ENCODE measurements at places on chromosomes 4 and X.

GRCh38 chrX:131734621-131735020 lies 190.7 kb downstream of the OR13H1 start:
- DNase-seq = no peak

DNA sequence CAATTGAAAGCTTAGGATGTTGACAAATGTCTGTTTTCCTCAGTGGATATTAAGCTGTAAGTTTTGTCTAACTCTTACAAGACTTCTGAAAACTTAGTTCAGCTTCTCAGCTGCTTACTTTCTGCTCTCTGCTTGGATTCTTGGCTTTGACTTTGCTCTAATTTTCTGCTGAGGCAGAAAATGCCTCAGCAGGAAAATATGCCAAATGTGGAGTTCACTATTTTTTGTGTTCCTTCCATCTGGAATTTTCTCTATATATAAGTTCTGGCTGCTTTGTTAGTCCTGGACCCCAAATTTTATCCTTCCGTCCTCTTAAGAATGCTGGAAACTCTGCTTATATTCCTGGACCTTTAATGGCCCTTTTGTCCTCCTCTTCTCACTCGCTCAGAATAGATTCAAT lies 352.6 kb upstream of the NWD2 start:
- no peak for DNase-seq

GRCh38 chrX:46547857-46548256 lies 2.6 kb upstream of the ZNF674 start:
- peak; percentile 74 for DNase-seq

DNA sequence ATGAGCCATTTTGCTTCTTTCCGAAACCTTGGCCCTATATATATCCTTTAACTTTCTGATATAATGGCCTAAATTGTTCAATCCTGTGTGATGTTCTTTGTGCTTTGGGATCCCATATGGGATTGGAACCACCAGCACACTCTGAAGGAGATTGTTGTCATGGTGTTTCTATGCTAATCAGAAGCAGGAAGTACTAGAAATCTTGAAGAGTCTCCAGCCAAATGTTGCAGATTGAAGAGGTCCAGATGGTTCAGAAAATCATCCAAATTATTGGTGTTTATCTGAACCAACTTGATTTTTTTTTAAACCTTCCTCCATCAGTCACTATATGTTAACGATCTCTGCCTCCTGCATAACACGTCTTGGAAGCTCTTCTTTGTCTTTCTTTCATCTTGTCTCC lies 72.8 kb downstream of the KIT start:
- no peak for DNase-seq

DNA sequence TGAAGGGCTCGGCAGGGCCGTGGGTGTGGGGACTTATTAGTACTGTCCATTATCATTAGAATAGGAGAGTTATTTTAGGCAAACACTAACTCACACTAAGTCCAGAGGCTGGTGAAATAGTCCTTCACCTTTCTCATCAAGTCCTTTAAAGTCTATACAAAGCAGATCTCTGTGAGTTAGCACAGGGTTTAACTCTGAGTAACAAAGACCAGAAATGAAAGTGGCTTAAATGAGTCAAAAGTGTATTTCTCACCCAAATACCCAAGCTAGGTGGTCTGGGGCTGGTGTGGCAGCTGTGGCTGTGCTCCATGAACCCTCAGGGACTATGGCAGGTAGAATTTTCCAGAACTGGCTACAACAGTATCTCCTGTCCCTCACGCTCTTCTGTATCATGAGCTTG lies 263.2 kb downstream of the BCOR start:
- DNase-seq = no peak
